Endothelial cell of umbilical vein (primary cell): ENCODE measurements at places on chromosomes 3 and 15. TPM values are rescaled to one million over a fixed set of nuclear protein-coding genes. Genes with fewer than 3 reads are reported as not detected.

The SPRED1 gene
- 10.7 and 16.4 TPM in 2 replicates for total RNA-seq

The DUOX2 gene
- total RNA-seq, result not detected in 2 replicates

- peaks cover 8% of the 10 kb centered on the region for H3K4me1 ChIP-seq
- peak; percentile 94 for DNase-seq
- H3K27me3 ChIP-seq, result peaks cover 4% of the 10 kb centered on the region
- peak within 1 kb of the TSS; percentile 88 for H3K4me3 ChIP-seq
- peak within 1 kb of the TSS; percentile 34 for H3K27ac ChIP-seq
Measured at GRCh38 chr3:180601688-180602666, at the start of gene TTC14. Gene TTC14 (plus strand): TSS chr3:180602163. CDS start chr3:180602262, 99 bp downstream.

GRCh38 chr3:194489736-194490612 is 3.2 kb upstream of the ATP13A3 start:
- H3K4me3 ChIP-seq, result no peak overlapping the region
- H3K27me3 ChIP-seq, result no peaks in the 10 kb centered on the region
- peak; percentile 63 for DNase-seq
- peaks cover 34% of the 10 kb centered on the region for H3K4me1 ChIP-seq
- H3K36me3 ChIP-seq, result no peaks in the 10 kb centered on the region

The GLDN gene
- not detected in 2 replicates for total RNA-seq

The PLOD2 gene
- 193 and 228 TPM in 2 replicates for total RNA-seq

- no peaks in the 10 kb centered on the region for H3K36me3 ChIP-seq
- no peaks in the 10 kb centered on the region for H3K27me3 ChIP-seq
- DNase-seq, result no peak
- no peak overlapping the region for H3K27ac ChIP-seq
- no peaks in the 10 kb centered on the region for H3K4me1 ChIP-seq
Measured at GRCh38 chr15:26374806-26375205, 398.1 kb downstream of the GABRB3 start.

DNA sequence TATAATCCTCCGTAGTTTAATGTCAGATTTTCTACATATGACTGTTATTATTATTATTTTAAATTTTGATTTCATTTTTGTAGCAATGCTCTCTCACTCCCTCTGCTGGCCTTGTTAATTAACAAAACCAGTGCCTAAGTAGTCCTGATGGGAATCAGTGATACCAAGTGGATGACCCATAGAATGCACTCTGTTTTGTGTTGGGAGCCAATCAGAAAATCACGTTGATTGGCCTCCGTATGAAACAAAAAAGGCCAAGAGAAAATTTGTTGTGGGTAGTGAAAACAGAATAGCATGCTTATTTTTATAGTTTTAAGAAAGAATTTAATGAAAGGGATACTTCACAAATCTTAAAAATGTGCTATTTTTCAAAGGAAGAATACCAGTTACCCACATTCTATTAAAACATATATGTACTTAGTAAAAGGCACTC is 34.4 kb upstream of the MEIS2 start:
- peak; percentile 53 for DNase-seq
- no peaks in the 10 kb centered on the region for H3K4me1 ChIP-seq
- peaks cover 18% of the 10 kb centered on the region for H3K27me3 ChIP-seq
- H3K4me3 ChIP-seq, result no peak overlapping the region

The FMN1 gene
- total RNA-seq, result 0.29 and 0.39 TPM in 2 replicates

The WDR49 gene
- total RNA-seq, result 0.28 TPM in 1 of 2 replicates, not detected in the other

GRCh38 chr15:40511472-40512133 is 40.8 kb downstream of the CHST14 start:
- H3K4me3 ChIP-seq, result peak overlapping the region; percentile 9
- peak; percentile 47 for DNase-seq

The IL12A gene
- total RNA-seq, result 1.5 and 1.7 TPM in 2 replicates
